AG04449 (cell line): ENCODE measurements at places on chromosomes 1 and 21.

GRCh38 chr1:203744075-203744972 lies 20.7 kb upstream of the LAX1 start:
- DNase-seq = no peak

DNA sequence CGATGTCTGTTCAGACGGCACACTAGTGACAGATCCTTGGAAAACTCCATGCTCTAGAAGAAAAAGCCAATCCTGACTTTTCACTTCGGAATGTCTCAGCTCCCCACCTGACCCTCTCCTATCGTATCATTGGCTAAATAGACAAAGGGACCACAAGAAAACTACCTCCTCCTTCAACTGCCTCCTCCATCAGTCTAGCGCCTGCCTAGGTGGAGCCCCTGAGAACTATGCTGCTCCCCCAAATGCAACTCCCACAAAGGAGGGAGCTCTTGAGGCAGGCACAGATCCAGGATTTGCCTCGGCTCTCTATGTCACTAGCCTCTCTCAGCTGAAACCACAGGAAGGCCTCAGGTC lies 148.4 kb downstream of the TOMM20 start:
- no peak for DNase-seq

- no peak for DNase-seq
These were observed 42.3 kb downstream of the RUNX1 start for GRCh38 chr21:35006771-35007170.

DNA sequence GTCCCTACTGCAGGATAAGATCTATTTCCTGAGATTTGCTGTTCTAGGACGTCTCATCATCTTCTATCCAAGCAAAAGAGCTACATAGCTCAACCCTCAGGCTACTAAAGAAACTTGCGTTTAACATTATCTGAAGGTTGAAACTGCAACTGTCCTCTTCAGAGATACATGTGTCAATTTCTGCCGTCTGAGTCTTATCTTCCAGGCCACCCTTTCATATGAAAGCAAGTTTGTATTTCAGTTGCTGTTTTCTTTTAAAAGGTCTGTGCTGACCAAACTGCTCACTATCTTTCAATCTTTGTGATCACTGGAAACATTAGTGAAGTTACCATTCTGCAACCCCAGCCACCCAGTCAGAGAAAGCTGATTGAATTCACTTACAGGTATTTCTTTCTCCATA lies 108.6 kb upstream of the RAB3GAP2 start:
- DNase-seq = no peak

GRCh38 chr1:216814576-216815259 lies 91.5 kb upstream of the ESRRG start:
- DNase-seq = no peak
